ENCODE measurements at places on chromosomes 7 and 10. TPM values are rescaled to one million over a fixed set of nuclear protein-coding genes. Genes with fewer than 3 reads are reported as not detected.

DNA sequence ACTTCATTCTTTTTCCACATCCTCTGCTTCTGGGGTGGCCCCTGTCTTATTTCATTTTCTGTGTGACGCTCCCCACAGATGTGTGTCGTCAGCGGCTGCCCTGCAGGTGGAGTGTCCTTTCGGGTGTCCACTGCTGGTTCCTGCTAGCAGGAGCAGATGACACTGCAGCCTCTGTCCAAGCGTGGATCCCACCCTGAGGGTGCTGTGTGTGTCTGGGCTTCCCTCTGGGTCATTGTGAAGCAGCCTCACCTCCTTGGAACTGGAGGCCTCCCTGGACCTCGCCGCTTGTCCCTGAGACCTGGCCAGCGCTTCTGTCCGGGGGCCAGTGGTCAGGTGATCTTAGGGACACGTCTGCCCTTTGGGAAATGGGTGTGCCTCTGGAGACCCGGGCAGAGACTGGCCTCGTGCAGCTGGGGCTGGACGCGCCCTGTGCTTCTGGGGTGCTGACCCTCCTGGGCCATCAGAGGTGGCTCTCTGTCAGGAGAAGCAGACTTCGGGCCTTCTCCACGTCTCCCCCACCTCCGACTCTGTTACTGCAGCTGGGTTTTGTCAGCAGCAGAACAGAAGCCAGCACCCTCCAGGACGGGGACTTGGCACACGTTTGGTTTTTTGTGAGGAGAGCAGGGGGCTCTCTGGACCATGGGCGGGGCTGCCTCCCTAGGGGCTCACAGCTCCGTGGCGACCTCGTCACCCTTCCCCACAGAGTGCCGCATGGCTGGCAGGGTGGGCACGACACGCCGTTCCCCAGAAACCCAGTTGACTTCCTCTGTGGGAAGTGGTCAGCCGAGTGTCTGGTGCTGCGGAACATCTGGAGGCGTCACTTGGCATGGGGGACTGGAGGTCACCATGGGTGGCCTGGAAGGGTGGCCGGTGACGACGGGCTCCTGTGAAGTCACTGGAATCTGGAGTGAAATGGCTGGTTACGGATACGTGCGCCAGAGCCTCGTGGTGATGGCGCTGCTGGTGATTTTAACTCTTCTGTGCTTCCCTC lies 48.4 kb downstream of the INPP5A start:
- no peaks in the 10 kb centered on the region for H3K36me3 ChIP-seq
- no peak overlapping the region for H3K27ac ChIP-seq
- no peak for DNase-seq
- peaks cover 40% of the 10 kb centered on the region for H3K4me1 ChIP-seq

GRCh38 chr10:85647741-85648140 lies 718.9 kb downstream of the GRID1 start:
- no peak for DNase-seq
- no peaks in the 10 kb centered on the region for H3K27me3 ChIP-seq
- no peak overlapping the region for H3K4me3 ChIP-seq
- H3K4me1 ChIP-seq: no peaks in the 10 kb centered on the region
- H3K27ac ChIP-seq: no peak overlapping the region

- H3K36me3 ChIP-seq: peaks cover 9% of the 10 kb centered on the region
- no peaks in the 10 kb centered on the region for H3K27me3 ChIP-seq
- no peak overlapping the region for H3K27ac ChIP-seq
- no peaks in the 10 kb centered on the region for H3K4me1 ChIP-seq
- no peak for DNase-seq
- H3K4me3 ChIP-seq: no peak overlapping the region
Measured at GRCh38 chr7:107322015-107322414, 147.8 kb upstream of the GPR22 start.

Gene HHEX
- total RNA-seq: 155 TPM

Measured in B cell (primary cell).